Spleen (tissue), 13 donors: ENCODE measurements at places on chromosomes 13 and 19. TPM values are rescaled to one million over a fixed set of nuclear protein-coding genes. Genes with fewer than 3 reads are reported as not detected.

DNA sequence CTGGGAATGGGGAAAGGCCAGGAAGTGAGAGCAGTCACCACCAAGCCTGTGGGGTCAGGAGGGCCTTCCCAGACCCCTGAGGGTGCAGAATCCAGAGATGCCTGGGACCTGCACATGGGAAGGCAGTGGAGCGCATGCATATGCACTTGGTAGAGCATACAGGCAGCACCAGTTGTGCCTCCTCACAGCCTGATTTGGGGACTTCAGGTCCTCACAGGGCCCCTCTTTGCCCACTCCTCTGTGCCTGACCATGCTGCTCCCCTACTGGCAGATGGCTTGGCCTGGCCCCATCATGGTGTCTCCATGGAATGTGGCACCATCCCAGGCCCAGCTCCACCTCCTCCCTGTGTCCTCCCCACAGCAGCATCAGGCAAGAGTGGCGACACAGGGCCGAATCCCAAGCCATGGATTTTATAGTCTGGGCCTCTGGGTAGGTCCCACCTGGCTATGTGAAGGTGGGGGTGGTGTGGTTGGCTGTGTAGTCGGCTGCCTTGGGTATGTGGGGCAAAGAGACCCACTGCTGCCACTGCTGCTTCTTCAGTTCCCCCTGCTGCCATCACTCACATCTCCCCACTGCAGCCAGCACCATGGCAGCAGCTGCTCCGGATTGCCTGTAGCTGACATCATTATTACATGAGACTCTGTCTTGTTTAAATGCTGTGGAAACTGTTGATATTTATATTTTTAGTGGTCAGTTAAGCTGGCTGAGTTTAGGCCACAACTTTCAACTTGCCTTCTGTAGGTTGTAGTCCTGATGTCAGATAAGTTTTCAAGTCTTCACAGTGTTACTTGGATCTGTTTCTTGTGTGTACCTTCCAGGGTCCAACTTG lies 247.0 kb downstream of the GPC6 start:
- DNase-seq = peak; percentile 43

The MCF2L gene
- 16.5 TPM for total RNA-seq

DNA sequence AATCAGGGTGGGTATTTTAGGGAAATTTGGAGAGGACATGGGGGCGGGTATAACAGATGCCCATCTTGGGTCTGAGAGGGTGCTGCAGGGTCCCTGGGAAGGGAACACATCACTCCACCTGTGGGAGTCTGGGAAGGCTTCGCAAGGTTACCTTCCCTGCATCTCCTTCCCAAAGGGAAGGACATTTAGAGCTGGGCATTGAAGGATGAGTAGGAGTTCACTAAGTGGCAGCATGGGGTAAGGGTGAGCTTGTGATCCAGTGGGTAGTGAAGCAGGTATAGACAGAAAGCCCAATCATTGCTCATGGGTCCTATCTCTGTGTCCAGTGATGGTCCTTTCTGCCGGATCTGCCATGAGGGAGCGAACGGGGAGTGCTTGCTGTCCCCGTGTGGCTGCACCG lies 13.2 kb downstream of the MARCHF2 start:
- no peak for DNase-seq

DNA sequence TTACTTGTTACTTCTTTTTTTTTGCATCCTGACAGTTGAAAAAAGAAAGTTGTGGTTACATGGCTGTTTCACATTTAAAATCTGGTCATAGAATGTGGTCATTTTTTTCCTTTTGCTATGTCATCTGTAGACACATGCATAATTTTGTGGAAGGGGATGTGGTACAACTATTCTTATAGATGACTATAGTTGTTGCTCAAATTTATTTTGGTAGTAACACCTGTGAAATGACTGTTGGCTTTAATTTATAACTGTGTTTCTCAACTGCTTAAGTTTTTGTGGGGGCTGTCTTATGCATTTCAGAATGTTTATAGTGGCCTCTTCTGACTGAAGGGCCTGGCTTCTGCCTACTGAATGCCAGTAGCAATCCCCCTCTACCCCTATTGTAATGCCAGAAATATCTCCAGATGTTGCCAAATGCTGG lies 130.5 kb downstream of the PAN3 start:
- no peak for DNase-seq

The RGCC gene
- total RNA-seq = 14.1 TPM

The GNG7 gene
- 19.4 TPM for total RNA-seq

The SMIM44 gene
- not detected for total RNA-seq

DNA sequence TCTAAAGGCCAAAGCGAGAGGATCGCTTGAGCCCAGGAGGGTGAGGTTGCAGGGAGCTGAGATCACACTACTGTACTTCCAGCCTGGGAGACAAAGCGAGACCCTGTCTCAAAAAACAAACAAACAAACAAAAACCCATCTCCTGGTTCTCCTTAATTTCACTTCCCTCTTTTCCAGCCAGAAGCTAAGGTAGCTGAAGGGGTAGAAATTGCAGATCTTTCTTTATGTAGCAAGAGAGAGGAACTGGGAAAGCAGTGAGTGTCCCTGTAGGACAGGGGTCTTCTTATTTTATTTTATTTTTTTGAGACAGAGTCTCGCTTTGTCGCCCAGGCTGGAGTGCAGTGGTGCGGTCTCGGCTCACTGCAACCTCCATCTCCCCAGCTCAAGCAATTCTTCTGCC lies 4.5 kb upstream of the TSPAN16 start:
- no peak for DNase-seq

GRCh38 chr13:32022311-32022710 lies 9.3 kb upstream of the FRY start:
- DNase-seq = no peak
